ENCODE measurements at places on chromosomes 2 and 18.

GRCh38 chr2:134711692-134712091 is 7.1 kb downstream of the TMEM163 start:
- no peak for DNase-seq

GRCh38 chr2:171317492-171318125 is 116.2 kb downstream of the METTL8 start:
- DNase-seq = no peak

DNA sequence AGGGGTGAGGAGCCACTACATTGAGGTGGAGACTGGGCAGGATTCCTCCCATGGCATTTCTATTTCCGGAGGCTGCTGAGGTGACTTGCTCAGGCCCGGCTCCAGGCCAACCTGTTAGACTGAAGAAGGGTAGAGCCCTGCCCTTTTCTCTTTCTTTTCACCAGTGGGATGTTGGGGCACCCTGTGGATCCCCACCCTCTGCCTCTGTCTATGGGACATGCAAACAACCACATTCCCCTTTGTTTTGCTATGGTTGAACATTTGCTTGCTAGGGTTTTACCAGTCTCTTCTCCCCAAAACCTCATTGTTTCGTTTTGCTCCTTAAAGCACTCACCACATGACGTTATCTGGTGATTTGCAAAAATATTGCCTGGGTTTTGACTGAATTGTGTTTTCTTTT is 183.3 kb downstream of the ARL4C start:
- DNase-seq = no peak

GRCh38 chr2:46654801-46655200 is 175.4 kb downstream of the TMEM247 start:
- DNase-seq = no peak

DNA sequence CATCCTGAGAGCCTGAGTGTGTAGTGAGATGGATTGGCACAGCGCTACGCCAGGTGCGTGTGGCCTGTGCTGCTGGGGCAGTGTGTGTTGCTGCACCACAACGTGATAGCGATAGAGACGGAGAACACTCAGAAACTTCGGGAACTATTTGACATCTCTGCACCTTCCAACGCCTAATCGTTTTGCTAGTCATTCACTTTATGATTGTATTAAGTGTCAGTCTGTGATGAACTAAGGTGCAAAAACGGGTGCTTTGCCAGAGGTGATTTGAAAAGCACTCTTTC is 26.0 kb upstream of the IGFBP2 start:
- DNase-seq = no peak

GRCh38 chr2:122136056-122136455 is 380.6 kb downstream of the TSN start:
- no peak for DNase-seq

GRCh38 chr2:86372641-86373502 is 35.4 kb upstream of the REEP1 start:
- DNase-seq = peak; percentile 37

- DNase-seq = no peak
These were observed 44.6 kb downstream of the TMEFF2 start for GRCh38 chr2:192150166-192150565.

- no peak for DNase-seq
These were observed 1558.6 kb upstream of the NXPH2 start for GRCh38 chr2:140338795-140339194.

- DNase-seq = no peak
These were observed 2.2 kb downstream of the NEDD4L start for GRCh38 chr18:58046093-58046793.

DNA sequence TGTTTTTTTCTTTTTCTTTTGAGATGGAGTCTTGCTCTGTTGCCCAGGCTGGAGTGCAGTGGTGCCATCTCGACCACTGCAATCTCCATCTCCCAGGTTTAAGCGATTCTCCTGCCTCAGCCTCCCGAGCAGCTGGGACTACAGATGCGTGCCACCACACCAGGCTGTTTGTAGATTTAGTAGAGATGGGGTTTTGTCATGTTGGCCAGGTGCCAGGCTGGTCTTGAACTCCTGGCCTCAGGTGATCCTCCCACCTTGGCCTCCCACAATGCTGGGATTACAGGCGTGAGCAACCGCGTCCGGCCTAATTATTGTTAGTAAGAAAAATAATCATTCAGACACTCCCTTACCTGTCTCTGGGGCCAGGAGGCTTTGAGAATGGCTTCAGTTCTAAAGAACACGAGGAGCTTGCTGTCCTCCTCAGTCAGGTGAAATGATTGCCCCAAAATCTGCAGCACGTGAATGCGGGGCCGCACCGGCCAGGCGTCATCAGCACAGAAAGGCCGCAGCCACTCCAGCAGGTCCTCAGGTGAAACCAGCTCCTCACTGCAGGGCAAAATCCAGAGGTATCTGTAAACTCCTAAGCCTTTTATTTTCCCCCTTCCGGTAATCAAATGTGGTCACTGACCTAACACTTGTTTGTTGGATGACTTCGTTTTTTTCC is 342.6 kb downstream of the NBAS start:
- DNase-seq = no peak

DNA sequence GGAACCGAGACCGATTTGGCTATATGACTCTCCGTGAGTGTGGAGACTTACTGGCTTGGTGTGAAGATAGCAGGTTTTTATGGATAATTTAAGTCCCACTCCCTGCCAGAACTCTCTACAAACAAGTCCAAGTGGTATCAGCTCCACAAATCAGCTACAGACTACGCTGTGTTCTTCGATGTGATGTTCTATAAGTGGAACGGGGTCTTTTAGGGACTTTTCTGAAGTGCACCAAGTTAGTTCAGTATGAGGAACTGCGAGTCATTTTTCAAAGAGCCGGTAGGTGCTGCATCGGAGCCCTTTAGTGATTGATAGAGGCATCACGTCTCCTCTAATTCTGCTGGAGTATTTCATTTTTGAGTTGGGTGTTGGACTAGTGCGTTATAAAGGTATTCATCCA is 107.1 kb downstream of the TSHZ1 start:
- no peak for DNase-seq

GRCh38 chr2:64581777-64582539 is 57.8 kb downstream of the AFTPH start:
- no peak for DNase-seq

GRCh38 chr2:44752761-44753160 is 188.7 kb upstream of the SIX3 start:
- no peak for DNase-seq

DNA sequence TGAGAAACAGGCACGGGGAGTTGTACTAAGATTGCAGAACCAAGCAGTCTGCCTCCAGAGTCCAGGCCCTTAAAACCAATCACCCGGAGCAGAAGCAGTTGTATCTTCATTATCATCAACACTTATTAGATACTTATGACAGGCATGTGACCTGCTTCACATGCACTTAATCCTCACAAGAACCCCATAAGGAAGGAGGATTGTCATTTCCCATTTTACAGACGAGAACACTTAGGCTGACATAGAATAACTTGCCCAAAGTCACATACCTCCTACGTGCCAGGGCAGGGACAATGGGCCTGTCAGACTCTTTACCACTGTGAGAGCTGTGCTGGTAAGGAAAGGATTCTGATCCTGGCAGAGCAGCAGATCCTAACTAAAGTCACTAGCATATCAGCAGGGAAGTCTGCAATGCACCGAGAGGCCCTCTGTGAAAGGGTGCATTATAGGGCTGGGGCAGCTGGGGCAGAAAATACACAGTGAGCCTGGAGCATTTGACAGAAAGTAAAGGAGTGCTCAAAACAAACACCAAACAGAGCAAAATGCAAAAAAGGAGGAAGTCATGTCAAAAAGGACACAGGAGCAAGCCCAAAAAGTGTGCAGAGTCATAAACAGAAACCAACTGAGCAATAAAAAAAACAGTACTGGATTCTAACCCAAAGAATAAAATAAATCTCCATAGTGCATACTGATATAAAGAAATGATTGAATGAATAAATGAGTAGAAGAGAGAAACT is 55.9 kb upstream of the SP3 start:
- DNase-seq = no peak

DNA sequence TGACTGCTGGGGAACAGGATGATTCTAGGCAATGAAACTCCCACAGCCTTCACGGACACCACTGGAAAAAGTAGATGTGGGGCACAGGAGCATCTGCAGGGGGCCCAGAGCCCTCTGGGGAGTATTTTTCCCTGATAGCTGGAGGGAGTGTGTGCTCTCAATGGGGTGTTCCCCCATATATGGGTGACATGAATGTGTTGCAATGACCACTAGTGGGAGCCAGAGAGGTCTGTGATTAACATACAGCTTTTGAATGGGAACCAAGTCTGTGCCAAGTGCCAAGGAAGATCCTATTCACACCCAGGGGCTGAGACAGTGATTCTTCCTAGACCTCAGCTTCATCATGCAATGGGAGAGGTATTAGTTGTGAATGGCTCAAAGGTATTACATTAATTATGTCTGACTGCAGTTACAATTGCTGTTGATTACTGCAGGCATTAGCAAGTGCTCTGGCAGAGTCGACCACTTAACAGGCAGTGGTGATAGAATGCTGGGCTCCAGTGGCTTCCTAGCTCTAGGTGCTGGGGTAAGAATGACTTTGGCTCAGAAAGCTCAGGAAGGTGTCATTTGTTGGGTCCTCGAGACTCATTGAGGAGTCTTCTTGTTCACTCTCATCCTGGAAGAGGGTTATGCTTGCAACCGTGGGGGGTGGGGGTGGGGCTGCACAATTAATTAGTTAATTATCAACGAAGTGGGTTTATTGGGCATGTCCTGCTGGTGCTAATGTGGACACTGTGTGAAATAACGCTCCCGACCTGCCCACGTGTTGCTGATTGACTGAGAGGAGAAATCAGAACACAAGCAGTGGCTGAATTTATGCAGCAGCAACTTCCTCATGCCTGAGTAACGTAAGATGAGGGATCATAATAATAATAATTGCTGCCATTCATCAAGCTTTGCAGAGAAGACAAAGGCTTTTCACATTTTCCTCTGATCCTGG is 194.1 kb downstream of the CLIP4 start:
- peak; percentile 64 for DNase-seq

DNA sequence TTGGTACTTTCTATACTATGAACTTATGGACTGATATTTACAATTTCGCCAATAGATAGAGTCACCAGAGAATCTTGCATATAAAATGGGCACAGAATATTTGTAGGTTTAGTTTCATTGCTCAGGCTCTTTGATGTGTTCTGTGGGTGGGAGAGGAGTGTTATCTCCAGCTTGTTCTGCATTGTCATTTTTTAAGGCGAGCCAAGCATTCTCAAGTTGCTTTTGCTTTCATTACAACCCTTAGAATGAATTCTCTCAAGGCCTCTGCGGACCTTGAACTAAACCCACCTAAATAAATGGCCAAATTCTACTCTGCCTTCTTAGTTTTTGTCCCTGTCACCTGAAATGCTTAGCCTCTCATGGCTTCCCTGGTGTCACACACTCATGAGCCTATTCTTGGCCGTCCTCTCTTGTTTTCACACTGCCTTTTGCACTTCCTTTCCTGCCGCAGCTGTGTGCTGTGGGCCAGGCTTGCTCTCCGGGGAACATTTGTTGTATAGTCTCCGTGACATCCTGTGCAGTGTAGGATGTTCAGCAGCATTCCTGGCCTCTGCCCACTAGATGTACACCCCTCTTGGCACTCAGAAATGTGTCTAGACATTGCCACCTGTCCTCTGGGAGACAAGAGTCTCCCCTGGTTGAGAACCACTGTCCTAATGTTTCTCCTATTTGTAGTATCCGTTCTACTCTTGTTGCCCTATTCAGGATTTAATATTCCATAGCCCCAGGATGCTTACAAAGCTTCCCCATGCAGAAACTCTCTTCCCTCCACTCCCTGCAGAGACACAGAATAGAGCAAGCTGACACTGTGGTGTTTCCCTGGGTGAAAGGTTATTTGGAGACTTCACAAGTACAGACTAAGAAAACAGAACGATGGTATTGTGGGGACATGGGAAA is 255.6 kb downstream of the PTPRM start:
- DNase-seq = peak; percentile 43

Measured in brain microvascular endothelial cell (primary cell).